ENCODE measurements at places on chromosomes 12 and 14.
A peak's percentile ranks its signal among the peaks of the same experiment; 100 is the strongest.

DNA sequence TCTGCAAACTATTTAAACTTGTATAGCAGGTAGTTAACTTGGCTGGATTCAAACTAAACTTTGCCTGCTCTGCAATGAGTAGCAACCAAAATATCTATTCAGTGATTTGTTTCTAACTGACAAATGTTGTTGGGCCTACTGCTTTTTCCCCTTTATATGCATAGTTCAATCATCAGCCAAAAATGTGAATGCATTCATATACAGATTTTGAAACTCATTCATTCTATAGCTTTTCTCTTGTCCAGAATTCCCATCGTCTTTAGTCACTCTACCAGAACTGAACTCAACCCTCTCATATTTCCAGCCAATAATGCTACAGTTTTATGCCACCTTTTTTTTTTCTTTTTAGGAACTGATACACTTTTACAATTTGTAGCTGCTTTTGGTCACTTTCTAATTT, 599.8 kb downstream of the RPL10L start:
- DNase-seq: no peak

DNA sequence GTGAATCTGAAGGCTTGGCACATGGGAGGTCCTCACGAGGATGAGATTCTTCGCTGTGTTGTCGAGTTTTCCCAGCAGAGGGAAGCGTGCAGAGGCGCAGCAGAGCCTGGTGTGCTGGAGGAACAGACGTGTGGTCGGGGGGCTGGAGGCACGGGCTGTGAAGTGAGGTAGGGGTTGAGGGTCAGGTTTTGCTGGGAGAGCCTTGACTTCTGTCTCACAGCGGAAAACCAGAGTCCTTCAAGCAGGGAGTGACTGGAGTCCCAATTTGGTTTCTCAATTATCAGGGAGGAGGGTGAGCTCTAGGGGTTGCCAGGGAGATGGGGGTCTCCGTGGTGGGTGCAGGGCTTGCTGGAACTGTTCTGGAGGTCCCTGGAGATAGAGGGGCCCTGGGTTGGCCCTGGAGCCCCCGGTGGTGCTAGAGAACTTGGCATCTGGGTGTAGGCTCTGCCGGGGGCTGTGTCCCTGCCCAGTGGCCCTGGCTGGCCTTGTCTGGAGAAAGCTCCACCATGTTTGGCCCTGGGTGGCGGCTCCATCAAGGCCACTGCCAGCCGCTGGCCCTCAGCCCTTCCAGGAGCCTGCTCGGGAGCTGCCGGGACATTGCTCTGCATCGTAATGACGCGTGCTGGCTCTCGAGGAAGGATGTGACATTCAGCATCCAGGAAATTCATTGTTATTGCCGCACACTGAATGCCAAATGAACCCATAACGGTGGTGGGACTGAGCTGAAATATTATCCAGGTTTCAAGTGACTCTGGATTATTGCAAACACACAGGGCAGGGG, 215.7 kb downstream of the KIF26A start:
- no peak for DNase-seq

- DNase-seq: peak; percentile 84
Measured at GRCh38 chr12:51531978-51532497, 59.0 kb upstream of the SCN8A start.

GRCh38 chr12:38490073-38490472, 173.5 kb downstream of the ALG10B start:
- no peak for DNase-seq

- DNase-seq: no peak
Measured at GRCh38 chr12:104698871-104699270, 242.1 kb downstream of the CHST11 start.

Measured in CD8-positive, alpha-beta T cell (primary cell).